ENCODE measurements at places on chromosomes 2 and 18.

- DNase-seq: no peak
Observed at GRCh38 chr2:167293172-167293781, 405.0 kb downstream of the XIRP2 start.

DNA sequence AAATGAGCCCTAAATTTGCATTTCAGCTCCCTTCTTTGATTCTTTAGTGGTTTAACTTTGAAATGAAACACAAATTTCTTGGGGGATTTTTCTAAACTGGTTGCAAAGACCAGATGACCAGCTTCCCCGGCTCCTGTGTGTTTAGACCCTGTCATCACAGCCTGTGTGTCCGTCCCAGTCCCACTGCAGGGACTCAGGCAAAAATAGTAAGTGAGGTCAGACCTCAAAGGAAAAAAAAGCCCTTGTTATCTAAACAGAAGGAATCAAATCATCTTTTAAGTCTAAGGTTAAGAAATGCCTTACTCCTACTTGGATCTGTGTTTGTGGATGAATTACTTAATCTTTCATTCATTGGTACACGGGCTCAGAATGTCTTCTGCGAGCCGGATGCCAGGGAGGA lies 423.7 kb downstream of the LPIN1 start:
- no peak for DNase-seq

- DNase-seq: no peak
Observed at GRCh38 chr2:236531996-236532395, 37.6 kb upstream of the ACKR3 start.

- no peak for DNase-seq
Observed at GRCh38 chr2:228599781-228600180, 418.3 kb upstream of the SPHKAP start.

GRCh38 chr2:159124441-159124911 lies 156.0 kb downstream of the TANC1 start:
- peak; percentile 65 for DNase-seq

- no peak for DNase-seq
Observed at GRCh38 chr2:150485114-150485870, 2.2 kb downstream of the RND3 start.

DNA sequence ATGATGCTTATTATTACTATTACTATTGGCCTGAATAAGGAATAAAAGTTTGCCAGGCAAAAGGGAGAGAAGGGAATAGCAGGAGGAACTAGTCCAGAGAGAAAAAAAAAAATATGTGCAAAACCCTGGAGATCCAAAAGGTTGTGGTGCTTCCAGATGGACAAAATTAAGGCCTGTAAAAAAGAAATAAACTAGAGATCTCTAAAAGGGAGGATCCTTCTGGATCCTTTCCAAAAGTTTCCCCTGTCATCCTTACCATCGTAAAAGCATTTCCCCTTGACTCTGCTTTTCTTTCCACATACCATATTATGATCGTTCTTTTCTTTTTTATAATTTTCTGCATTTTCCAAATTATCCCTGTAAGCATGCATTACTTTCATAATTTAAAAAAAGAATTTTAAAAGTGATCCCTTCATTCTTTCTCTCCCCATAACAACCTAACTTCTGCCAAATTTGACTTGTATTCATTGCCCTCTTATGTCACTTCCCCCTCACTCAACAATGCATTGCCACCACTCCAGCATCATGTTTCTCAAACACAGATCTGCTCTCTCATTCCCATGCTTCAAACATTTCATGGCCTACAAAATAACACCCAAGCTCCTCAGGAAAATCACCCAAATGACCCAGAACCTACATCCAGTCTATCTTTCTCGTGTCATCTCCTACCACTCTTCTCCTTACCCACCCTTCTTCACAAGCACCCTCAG lies 40.3 kb downstream of the RBMS1 start:
- DNase-seq: no peak

- no peak for DNase-seq
Observed at GRCh38 chr18:10935588-10935987, 213.8 kb downstream of the PIEZO2 start.

DNA sequence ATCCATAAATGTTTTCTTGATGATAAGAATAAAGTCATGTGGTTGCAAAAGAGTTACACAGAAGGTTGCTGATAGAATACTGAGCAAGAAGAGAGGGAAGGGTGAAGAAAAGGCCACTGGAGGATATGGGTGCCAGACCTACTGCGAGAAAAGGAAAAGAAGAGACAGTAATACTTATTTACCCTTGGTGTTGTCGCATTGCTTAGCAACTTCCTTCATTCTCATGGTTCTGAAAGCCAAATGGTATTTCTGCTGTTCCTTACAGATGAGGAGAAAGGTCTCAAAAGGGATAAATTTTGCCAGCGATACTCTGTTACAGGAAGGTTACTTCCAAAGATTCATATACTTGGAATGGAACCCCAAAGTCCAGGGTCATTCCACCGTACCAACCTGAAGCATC lies 62.5 kb downstream of the LHCGR start:
- DNase-seq: no peak

GRCh38 chr2:215410932-215411285 lies 25.0 kb downstream of the FN1 start:
- no peak for DNase-seq

DNA sequence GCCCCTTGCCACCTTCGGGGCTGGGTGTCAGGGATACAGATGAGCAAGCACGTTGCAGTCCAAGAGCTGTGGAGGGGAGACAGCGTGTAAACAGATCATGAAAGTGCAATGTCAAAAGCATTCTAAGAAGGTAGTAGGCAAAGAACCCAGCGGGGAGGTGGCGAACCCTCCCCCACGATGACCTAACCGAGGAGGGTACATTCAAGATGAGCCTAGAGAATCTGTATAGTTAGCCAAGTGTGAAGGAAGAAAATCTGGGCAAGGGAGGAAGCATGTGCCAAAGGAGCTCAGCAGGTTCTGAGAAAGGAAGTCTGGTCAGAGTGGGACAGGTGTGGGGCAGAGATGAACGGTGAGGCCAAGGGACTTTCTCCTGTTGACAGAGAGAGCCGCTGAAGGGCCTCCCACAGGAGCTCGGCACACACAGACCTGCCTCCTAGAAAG lies 106.9 kb downstream of the SP3 start:
- DNase-seq: no peak

DNA sequence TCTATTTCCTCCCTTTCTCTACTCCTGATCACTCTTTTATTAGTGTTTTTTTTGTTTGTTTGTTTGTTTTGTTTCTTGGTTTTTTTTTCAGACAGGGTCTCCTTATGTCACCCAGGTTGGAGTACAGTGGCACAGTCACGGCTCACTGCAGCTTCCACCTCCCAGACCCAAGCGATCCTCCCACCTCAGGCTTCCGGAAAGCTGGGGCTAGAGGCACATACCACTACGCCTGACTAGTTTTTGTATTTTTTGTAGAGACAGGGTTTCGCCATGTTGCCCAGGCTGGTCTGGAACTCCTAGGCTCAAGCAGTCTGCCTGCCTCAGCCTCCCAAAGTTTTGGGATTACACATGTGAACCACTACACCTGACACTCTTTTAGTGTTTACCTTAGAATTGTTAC lies 122.3 kb downstream of the ATL2 start:
- no peak for DNase-seq

GRCh38 chr2:187499941-187500532 lies 52.0 kb upstream of the CALCRL start:
- DNase-seq: peak; percentile 26

DNA sequence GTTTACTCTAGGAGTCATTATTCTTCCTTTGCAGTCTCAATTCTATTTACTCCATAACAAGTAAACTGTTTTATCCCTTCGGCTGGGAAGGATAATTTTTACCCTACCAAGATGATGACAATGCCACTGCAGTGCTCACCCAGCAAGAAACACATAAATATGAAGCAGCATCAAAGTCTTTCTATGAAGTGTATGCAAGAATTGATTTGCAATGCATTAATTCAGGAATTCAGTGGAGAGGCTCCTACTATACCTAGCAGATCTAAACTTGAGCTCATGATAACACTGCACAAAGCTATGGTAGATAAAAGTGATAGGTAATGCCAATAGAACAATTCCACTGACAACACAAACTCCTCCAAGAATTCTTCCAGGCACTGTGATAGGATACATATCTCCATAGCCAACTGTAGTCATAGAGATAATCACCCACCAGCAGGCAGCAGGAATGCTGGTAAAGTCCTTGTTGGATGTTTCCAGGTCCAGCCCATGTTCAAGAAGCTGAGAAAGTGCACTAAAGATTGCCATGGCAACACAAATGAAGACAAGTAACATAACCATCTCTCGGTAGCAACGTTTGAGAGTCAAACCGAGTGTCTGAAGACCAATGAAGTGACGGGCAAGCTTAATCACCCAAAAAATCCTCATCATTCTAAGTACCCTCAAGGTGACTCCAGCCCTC lies 49.9 kb downstream of the KCNG3 start:
- DNase-seq: no peak

GRCh38 chr18:60049172-60049571 lies 149.4 kb downstream of the PMAIP1 start:
- no peak for DNase-seq

DNA sequence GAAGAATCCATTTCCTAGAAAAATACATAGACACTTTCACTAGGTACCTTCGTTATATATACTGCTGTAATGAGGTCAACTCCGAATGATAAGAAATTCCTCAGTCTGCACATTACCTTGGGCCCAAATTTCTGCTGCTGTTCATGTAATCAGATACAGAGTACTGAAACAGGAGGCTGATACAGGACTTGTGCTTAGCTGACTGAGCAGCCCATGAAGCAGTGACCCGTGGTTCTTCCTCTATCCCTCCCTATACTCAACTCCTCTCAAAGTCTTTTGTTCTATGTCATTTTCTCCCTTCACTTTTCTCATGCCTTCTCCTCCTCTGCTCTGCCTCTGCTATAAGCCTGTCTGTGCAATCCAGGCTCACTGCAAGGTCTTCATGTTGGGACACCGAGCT lies 57.5 kb upstream of the ST8SIA5 start:
- DNase-seq: no peak

- DNase-seq: no peak
Observed at GRCh38 chr2:107174171-107174570, 288.2 kb upstream of the ST6GAL2 start.

- peak; percentile 84 for DNase-seq
Observed at GRCh38 chr2:85678794-85679672, 11.0 kb upstream of the SFTPB start.

- DNase-seq: no peak
Observed at GRCh38 chr2:222572264-222572721, 83.6 kb downstream of the FARSB start.

GRCh38 chr2:201642086-201642578 lies 1.2 kb downstream of the TMEM237 start:
- no peak for DNase-seq

DNA sequence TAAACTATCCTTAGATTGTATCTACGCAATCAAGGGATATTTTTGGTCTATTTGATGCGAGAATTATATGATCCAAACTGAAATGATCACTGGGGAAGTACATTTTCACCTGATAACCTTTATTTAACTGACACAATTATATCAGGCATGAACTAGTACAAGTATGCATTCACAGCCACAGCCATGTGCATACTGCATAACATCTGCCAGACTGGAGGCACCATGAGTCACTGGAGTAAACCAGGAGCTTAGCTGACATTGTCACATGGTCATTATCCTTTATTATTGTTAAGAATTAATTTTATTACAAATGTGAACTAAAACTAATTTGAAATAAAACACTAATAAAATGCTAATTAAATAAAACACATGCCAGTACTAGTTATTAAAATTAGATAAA lies 1127.1 kb downstream of the DPP10 start:
- no peak for DNase-seq

DNA sequence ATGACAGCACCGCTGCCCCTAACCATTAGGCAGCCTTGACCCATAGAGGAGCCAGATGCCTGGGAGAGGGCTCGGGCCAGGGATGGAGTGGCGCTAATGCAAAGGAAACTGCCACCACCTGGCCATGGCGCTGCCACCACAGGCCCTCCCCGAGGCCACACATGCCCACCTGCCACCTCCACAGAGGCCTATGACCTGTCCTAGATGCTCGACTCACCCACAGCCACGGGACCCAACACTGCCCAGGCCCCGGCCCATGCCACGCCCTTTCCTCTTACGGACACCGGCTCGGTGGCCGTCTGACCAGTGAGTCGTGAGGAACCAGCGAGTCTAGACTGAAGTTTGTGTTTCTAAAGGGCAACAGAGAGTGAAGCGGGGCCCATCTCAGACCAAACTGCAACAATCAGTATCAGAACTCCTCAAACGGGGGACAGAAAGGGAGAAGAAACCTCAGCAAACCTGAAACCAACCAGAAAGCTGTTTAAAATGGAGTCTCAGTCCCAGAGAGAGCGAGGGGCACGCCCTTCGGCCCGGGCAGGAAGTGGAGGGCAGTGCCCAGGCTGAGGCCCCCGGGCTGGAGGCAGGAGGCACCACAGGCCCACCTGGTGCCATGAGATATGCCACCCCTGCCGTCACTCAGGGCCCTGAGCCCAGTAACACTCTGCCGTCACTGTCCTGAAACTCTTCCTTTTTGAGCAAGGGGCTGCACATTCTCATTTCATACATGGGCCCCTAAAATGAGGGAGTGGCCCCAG lies 711 bp downstream of the GPR17 start:
- peak; percentile 2 for DNase-seq

GRCh38 chr2:64141674-64142405 lies 2.4 kb downstream of the PELI1 start:
- no peak for DNase-seq

DNA sequence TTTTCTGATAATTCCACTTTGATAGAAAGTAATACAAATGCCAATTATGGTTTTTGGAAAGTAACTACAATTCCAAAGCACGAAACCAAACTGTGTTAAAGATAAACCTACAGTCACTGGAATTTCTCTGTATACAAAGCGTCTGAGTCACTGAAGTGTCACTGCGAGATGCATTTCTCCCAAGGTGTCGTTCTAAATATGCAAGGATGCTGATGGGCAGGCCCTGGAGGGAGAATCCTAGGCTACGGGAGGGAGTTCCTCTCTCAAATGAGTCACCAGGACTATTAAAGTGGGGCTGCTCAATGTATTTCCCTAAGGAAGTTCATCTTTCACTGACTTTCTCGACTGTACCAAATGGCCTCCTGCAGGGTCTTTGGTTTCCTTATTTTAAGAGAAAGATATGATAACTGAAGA lies 163.8 kb upstream of the STK17B start:
- no peak for DNase-seq

GRCh38 chr2:179701524-179702110 lies 159.8 kb downstream of the ZNF385B start:
- DNase-seq: no peak

- DNase-seq: peak; percentile 61
Observed at GRCh38 chr2:237441605-237442274, 27.8 kb upstream of the COL6A3 start.

DNA sequence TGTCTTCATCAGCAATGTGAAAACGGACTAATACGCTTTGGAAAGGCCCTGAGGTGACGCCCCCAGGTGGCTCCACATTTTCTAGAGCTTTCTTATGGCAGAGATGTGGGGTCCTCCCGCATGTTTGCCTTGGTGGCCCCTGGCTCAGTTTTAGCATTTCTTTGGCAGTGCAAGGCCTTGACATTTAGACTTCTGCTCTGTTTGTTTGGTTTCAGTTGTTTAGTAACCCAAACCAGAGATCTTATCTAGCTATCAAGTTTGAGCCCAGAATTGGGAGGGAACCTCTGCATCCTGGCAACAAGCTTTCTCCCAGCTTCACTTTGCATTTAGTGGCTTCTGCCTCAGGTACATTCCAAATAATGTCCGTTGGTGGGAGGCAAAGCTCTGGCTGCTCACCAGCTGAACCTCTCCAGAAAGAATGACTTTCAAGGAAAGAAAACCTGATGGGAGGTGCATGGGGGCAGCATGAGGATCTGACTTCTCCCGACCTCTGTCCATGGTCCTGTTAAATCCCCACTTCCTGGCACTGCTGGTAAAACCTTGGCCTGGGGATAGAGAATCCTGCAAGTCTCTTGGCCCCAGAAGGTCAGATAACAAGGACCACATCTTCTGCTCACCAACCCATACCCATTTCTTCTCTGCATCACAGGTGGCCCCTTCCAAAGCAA lies 12.0 kb upstream of the MBP start:
- DNase-seq: no peak
